ENCODE measurements at places on chromosomes 12 and 14. TPM values are rescaled to one million over a fixed set of nuclear protein-coding genes. Genes with fewer than 3 reads are reported as not detected.

The PRB2 gene
- total RNA-seq: not detected

The GUCY2C gene
- total RNA-seq: not detected

The PRR4 gene
- 3.6 TPM for total RNA-seq

The SLC35F4 gene
- total RNA-seq: not detected

The SYT1 gene
- total RNA-seq: not detected

The CCDC177 gene
- not detected for total RNA-seq

The ZNF385A gene
- total RNA-seq: 9.8 TPM

The CLEC1A gene
- total RNA-seq: not detected

The AQP2 gene
- not detected for total RNA-seq

The ANKRD52 gene
- total RNA-seq: 34.1 TPM

The MGP gene
- not detected for total RNA-seq

The FERMT2 gene
- total RNA-seq: 0.92 TPM

The DNAAF2 gene
- total RNA-seq: 10.5 TPM

The TCL1B gene
- total RNA-seq: not detected

GRCh38 chr14:21169573-21169972, 13.7 kb upstream of the OR5AU1 start:
- no peak for DNase-seq

GRCh38 chr12:40942326-40942725, 245.8 kb upstream of the PDZRN4 start:
- no peak for DNase-seq

GRCh38 chr12:67354966-67355365, 85.8 kb downstream of the CAND1 start:
- DNase-seq: no peak

GRCh38 chr12:89461649-89462612, 62.7 kb downstream of the GALNT4 start:
- DNase-seq: peak; percentile 71

DNA sequence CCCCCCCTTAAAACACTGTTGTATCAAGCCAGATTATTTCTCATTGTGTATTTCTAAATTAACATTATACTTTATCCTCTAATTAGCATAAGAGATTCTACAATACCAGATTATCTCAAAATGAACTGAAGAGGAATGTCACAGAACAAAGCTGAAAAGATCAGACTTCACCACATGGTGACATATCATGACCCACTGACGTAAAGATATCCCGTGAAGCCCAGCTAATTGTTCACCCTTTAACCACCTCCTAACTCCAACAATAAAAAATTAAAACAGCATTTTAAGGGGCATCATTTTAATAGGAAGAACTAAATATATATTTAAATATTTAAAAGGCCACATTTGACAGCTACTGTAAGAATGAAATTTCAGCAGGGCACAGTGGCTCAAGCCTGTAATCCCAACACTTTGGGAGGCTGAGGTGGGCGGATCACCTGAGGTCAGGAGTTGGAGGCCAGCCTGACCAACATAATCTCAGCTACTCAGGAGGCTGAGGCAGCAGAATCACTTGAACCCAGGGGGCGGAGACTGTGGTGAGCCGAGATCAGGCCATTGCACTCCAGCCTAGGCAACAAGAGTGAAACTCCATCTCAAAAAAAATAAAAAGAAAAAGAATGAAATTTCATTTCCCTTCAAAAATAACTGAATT, 29.0 kb downstream of the CDK17 start:
- no peak for DNase-seq

DNA sequence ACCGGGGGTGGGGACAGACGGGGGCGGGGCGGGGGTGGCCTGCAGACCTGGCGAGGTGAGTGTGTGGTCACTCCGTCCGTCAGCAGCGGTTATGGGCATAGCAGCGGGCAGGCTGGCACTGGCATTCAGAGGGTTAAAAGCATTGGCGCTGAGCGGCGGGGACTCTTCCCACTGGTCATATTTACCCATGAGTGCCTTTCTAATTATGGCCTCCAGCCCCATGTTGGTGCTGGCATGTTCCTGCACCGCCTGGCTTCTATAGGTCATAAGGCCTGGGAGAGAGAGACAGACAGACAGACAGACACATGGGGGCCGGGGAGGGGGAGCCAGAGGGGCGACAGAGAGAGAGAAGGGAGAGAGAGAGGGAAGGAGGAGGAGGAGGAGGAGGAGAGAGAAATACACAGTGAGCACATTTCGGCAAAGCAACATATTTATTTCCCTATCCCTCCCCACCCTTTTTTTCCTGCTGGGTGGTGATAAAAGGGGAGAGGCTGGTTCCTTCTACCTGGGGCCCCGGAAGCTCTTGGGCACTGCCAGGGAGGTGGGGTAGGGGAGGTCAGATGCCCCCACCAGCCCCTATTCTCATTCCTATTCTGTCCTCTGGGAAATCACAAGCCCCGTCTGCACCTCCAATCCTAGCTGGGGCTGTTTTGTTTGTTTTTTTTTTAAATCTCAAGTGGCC, 32.6 kb downstream of the RFLNA start:
- no peak for DNase-seq

DNA sequence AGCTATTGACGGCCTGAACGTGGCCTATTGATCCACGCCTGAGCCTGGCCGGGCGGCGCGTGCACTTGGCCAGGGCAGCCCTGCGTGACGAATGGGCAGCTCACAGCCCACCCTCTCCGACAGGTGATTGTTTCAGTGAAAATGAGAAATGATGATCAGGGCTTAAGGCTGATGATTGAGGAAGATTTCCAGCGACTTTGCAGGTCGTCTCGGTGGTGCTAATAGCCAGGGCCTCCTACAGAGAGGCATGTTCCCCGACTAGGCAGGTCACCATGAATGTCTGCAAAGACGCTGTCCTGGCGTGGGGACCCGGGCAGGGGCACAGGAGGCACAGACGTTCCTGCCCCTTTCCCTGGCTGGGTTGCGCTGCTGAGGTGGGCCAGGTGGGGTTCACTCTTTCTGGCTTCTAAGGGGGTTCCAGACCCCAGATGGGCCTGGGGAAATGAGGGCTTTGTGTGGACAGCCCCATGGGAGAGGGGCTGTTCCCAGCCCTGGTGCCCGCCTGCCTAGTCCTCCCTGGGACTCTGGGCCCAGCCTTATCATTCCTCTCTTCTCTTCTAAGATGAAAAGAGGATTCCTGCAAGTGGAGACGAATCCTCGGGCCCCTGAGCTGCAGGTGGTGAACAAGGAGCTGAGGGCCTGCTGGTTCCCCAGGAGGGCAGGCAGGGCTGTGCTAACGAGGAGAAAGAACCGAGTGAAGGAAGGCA, 157.4 kb downstream of the KIF26A start:
- DNase-seq: no peak

GRCh38 chr14:68164711-68165113, 345.1 kb downstream of the RAD51B start:
- DNase-seq: no peak

GRCh38 chr14:44352201-44352600, 154.9 kb downstream of the FSCB start:
- DNase-seq: no peak

GRCh38 chr14:73153272-73153671, 17.0 kb downstream of the PSEN1 start:
- DNase-seq: no peak

- no peak for DNase-seq
Observed at GRCh38 chr12:127393896-127394295, 873.1 kb upstream of the TMEM132C start.

DNA sequence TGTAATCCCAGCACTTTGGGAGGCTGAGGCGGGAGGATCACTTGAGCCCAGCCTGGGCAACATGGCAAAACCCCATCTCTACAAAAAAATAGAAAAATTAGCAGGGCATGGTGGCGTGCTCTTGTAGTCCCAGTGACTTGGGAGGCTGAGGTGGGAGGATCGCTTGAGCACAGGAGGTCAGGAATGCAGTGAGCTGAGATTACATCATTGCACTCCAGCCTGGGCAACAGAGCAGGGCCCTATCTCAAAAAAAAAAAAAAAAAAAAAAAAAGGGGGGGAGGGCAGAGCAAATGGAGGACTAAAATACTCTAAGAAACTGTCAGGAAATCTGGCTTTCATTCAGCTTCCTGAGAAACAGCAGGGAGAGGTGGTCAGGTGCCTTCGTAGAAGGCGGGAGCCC, 31.7 kb upstream of the TSPAN9 start:
- DNase-seq: no peak

- no peak for DNase-seq
Observed at GRCh38 chr14:56808383-56809269, 1.7 kb downstream of the OTX2 start.

DNA sequence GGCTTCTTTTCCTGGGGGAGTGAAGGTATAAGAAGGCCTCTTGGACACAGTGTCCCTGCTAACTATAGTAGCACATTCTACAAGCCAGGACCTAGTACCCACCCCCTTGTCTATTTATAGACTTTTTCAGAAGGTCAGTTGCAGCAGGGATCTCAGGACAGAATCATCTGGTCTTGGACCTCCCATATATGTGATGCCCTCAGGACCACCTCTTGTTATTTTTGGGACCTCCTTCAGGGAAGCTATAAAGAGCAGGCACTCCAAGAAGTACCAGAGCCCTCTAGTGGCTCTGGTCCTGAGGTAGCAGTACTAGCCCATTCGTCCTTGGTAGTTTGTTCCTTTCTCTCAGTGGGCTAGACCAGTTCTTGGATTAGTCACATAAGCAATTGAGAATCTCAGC, 4.3 kb downstream of the COQ10A start:
- DNase-seq: peak; percentile 34

DNA sequence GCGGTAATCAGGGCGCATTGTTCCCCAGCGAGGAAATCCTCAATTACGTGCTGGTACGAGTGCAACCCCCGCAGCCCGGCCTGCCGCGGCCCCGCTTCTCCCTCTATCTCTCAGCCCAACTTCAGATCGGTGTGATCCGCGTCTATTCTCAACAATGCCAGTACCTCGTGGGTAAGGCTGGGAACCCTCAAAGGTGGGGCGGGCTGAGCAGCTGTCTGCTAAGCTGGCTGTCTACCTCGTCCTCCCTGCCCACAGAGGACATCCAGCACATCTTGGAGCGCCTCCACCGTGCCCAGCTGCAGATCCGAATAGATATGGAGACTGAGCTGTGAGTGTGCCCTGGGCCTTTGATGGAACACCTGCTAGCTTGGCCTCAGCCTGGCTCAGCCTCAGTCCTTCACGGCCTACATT, 996 bp downstream of the REC8 start:
- DNase-seq: peak; percentile 33

- no peak for DNase-seq
Observed at GRCh38 chr12:120693848-120694247, 6.9 kb downstream of the MLEC start.

DNA sequence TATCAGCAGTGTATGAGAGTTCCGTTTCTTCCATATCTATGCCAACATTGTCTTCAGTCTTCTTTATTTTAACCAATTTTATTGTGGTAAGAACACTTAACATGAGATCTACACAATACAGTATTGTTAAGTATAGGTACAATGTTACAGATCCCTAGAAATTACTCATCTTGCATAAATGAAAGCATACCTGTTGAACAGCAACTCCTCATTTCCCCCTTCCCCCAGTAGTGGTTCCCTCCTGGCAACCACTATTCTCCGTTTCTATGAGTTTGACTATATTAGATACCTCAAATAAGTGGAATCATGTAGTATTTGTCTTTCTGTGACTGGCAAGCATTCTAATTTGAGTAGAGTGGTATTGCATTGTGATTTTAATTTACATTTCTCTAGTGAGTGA, 150.5 kb downstream of the CRADD start:
- no peak for DNase-seq

DNA sequence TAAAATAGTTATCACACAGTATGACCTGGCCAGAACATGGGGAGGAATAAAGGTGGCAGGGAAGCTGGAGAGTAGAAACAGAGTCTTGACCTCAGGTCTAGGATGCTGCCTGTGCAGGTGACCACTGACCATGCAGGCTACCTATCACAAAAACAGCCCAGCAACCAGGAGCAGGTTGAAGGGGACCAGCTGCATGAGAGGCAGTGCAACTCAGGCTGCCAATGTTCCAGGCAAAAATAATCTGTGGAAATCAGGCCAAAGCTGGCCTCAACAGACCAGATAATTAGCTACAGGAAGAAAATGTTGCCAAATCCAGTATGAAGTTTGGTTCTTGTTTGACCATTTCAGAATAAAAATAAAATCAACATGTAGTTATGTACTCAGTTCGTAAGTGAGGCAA, 72.6 kb downstream of the PDE6H start:
- DNase-seq: no peak

- no peak for DNase-seq
Observed at GRCh38 chr14:75438486-75439080, 10.8 kb downstream of the JDP2 start.

DNA sequence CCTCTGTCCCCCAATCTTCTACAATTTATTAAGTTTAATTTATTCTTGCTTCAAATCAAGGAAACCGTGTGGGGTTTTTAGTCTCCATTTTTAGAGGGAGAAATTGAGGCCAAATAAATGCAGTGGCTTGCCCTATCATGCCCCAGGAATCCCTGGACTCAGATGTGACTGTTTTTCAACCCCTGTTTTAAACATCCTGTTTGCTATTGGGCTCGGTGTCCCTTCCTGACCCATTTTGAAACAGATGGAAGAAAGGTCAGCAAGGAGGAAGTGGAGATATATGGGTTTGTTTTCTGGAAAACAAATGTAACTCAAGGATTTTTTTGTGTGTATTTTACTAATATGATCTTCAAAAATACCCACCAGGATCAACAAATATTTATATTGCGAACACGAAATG, 84.7 kb downstream of the DACT1 start:
- DNase-seq: no peak

- DNase-seq: no peak
Observed at GRCh38 chr12:29438752-29439408, 57.9 kb upstream of the ERGIC2 start.

GRCh38 chr12:16531621-16532020, 74.3 kb downstream of the LMO3 start:
- no peak for DNase-seq

- peak; percentile 68 for DNase-seq
Observed at GRCh38 chr12:116594325-116595038, 35.3 kb downstream of the MAP1LC3B2 start.

DNA sequence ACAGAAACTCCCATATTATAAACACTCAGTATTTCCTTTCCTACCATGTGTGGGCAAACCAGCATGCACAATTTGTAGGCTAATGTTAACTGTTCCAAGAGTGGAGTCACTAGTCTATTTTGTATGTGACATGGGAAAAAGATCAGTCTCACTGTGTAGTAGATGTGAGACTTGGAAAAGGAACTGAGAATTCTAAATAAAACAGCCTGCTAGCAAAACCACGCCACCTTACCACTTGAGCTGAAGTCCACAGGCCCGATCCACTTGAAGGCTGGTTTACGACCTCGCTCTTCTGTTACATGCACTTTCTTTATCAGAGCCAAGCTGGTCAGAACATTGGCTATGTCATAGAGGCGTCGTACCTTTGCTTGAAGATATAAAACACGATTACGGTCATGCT, 22.5 kb downstream of the E2F7 start:
- DNase-seq: no peak

GRCh38 chr12:116984098-116984497, 73.3 kb downstream of the FBXW8 start:
- DNase-seq: no peak

GRCh38 chr14:33335366-33335765, 396.7 kb downstream of the NPAS3 start:
- DNase-seq: no peak

GRCh38 chr14:62654641-62655040, 390.6 kb downstream of the KCNH5 start:
- DNase-seq: no peak

Measured in natural killer cell (primary cell).